ENCODE measurements at places on chromosomes 3 and 15. TPM values are rescaled to one million over a fixed set of nuclear protein-coding genes. Genes with fewer than 3 reads are reported as not detected.

The DNASE1L3 gene
- not detected for total RNA-seq

The ST3GAL6 gene
- not detected for total RNA-seq

The THSD4 gene
- not detected for total RNA-seq

The CEMIP gene
- total RNA-seq = not detected

The CCR9 gene
- total RNA-seq = not detected

- no peaks in the 10 kb centered on the region for H3K4me1 ChIP-seq
- H3K36me3 ChIP-seq = no peaks in the 10 kb centered on the region
- no peak overlapping the region for H3K4me3 ChIP-seq
- H3K27me3 ChIP-seq = peaks cover 35% of the 10 kb centered on the region
- H3K27ac ChIP-seq = no peak overlapping the region
Observed at GRCh38 chr15:96406701-96407100, 76.2 kb downstream of the NR2F2 start.

GRCh38 chr3:131883086-131883485 is 151.7 kb downstream of the CPNE4 start:
- no peaks in the 10 kb centered on the region for H3K27me3 ChIP-seq
- no peak overlapping the region for H3K4me3 ChIP-seq
- DNase-seq = no peak

- no peak overlapping the region for H3K4me3 ChIP-seq
- no peaks in the 10 kb centered on the region for H3K36me3 ChIP-seq
- H3K4me1 ChIP-seq = no peaks in the 10 kb centered on the region
Observed at GRCh38 chr3:151431940-151432339, 28.9 kb downstream of the IGSF10 start.

DNA sequence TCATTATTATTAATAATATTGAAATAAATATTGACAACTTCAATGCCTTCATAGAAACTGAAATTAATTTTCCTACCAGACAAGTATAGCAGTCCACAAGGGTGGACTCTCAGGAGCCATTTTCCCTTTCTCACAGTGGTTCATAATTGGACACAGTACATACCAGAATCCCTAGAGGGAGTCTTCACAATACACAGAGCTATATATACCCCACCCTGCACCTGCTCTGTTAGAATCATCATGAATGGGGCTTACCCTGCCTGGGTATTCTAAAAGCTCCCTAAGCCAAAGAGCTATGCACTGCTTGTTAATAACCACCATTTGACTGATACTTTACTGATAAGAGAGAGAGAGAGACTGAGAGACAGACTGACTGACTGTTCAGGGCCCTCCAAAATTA is 134.9 kb downstream of the FEZF2 start:
- H3K27me3 ChIP-seq = no peaks in the 10 kb centered on the region
- no peak overlapping the region for H3K4me3 ChIP-seq
- no peak overlapping the region for H3K27ac ChIP-seq
- no peaks in the 10 kb centered on the region for H3K36me3 ChIP-seq

DNA sequence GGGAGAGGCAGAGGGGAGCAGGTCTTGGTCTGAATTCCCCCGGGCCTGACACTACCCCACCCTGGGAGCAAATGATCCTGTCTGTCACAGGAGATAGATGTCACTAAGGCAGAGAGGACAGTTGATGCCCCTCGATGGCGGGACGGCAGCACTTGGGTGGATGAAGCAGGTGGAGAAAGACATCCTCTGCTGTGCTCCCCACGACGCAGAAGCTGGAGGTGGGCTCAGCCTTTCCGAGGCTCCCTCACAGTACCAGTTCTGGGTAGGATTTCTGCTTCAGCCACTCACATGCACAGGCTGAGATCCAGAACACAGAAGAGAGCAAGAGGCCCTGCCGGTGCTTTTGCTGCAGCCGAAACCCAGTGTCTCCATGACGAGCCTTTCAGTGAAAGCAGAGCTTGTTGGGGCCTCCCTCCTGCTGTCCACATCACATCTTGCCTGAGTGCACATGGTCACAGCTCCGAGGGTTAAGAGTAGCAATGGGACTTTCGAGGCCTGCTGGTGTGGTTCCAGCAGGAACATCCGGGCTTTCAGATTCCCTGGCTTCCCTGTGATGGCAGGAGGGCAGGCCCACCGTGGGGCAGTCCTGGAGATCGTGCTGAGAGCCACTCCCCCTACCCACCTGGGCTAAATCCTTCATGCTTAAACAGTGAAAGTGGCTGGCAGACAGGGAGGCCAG is 107.3 kb upstream of the PRR20G start:
- H3K27me3 ChIP-seq = peaks cover 16% of the 10 kb centered on the region
- no peak overlapping the region for H3K4me3 ChIP-seq
- H3K36me3 ChIP-seq = no peaks in the 10 kb centered on the region
- DNase-seq = no peak
- H3K4me1 ChIP-seq = no peaks in the 10 kb centered on the region
- no peak overlapping the region for H3K27ac ChIP-seq

DNA sequence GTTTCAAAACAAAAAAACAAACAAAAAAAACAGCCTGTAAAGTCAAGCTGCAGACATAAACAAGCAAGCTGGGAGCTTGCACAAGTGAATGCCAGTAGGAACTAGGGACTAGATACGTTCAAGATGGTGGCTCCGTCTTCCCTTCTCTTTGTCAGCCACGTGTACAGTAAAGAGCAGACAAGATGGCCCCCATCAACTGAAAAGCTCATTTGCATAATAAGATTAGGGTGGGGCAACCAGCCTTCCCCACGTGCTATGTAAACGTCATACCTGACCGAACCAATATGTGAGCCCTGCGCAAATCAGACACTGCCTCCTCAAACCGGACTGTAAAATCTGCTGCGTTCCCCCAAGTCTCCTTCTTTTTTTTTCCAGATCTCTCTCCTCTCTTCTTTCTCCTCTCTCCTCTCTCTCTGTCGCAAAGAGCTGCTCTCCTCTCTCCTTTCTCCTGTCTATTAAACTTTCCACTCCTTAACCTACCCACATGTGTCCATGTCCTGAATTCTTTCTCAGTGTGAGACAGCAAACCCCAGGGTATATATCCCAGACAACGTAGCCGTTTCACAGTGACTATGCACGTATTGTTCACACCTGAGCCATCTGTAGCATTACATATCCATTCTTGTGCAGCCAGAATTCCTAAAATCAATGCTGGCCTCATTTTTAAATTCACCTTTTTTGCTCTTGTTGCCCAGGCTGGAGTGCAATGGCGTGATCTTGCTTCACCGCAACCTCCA is 31.2 kb upstream of the FXR1 start:
- no peak overlapping the region for H3K4me3 ChIP-seq
- H3K27me3 ChIP-seq = peaks cover 7% of the 10 kb centered on the region
- no peaks in the 10 kb centered on the region for H3K4me1 ChIP-seq
- H3K36me3 ChIP-seq = no peaks in the 10 kb centered on the region

GRCh38 chr3:101279162-101279561 is 41.2 kb downstream of the IMPG2 start:
- no peak for DNase-seq
- no peak overlapping the region for H3K4me3 ChIP-seq
- H3K27me3 ChIP-seq = no peaks in the 10 kb centered on the region
- H3K4me1 ChIP-seq = no peaks in the 10 kb centered on the region
- no peaks in the 10 kb centered on the region for H3K36me3 ChIP-seq

GRCh38 chr3:138366006-138366759 is 17.8 kb downstream of the MRAS start:
- DNase-seq = no peak
- H3K4me3 ChIP-seq = no peak overlapping the region
- H3K27ac ChIP-seq = no peak overlapping the region
- H3K27me3 ChIP-seq = peaks cover 14% of the 10 kb centered on the region
- no peaks in the 10 kb centered on the region for H3K36me3 ChIP-seq

GRCh38 chr3:72260588-72260910 is 475.6 kb upstream of the PROK2 start:
- no peak for DNase-seq
- H3K4me1 ChIP-seq = peaks cover 16% of the 10 kb centered on the region
- H3K4me3 ChIP-seq = no peak overlapping the region
- H3K27ac ChIP-seq = no peak overlapping the region

Data from activated CD8-positive, alpha-beta T cell treated with anti-CD3 and anti-CD28 coated beads, Interleukin-2, amount 10 ng/mL, durations not matched to agents 7 days and 5 days (primary cell).